ENCODE measurements at places on chromosomes 3 and 15.

- no peak for DNase-seq
Measured at GRCh38 chr3:5489536-5489935, 302.0 kb downstream of the EDEM1 start.

DNA sequence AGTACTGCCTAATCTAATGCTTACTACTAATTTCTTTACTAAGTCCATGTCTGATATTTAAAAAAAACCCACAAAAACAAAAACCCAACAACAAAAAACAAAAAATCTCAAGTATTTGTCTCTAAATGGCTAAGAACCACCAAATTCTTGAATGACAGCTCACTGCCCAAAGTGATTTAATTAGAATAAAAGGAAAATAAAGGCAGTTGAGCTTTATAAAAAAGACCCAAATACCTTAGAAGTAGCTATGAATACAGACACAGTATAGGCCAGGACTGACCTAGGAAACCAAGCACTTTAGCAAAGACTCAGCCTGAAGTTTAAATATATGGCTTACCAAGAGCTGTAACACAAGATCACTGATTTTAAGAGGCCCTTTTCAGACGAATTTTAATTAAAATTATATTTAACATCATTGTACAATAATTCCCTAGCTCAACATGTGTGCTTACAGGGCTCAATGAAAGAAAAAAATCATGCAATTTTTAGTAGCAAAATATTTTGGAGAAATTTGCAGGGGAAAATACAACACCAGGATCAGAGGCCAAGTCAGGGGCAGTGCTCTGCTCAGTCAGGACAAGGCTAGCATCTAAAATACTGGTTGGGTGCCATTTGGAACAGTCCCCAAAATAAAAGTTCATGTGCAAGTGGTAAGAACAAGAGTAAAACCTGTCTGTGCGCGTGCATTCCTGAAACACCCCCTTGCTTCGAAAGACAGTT lies 24.8 kb downstream of the UQCC5 start:
- DNase-seq = no peak

DNA sequence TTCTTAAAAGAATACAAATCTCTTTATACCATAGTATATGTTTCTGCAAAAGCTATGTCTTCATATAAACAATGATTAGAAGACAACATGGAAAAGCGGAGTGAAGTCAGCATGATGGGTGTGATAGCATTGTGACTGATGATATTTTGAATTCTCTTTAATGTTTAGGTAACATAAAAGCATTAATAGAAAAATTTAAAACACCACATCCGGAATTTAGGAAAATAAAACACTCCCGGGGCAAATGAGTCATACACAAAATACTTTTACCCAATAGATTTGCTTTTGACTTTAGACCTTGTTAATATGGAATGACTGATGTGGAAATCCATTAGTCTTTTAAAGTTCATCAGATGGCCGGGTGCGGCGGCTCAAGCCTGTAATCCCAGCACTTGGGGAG lies 134.7 kb downstream of the P3H2 start:
- no peak for DNase-seq

- DNase-seq = no peak
Measured at GRCh38 chr3:139803294-139803693, 125.5 kb upstream of the NMNAT3 start.

GRCh38 chr3:167084545-167084944 lies 295.6 kb downstream of the ZBBX start:
- DNase-seq = no peak

- peak; percentile 96 for DNase-seq
Measured at GRCh38 chr15:34969340-34970097, at the start of gene AQR. Gene AQR (minus strand): TSS chr15:34969742. CDS start chr15:34969613, 129 bp downstream.

DNA sequence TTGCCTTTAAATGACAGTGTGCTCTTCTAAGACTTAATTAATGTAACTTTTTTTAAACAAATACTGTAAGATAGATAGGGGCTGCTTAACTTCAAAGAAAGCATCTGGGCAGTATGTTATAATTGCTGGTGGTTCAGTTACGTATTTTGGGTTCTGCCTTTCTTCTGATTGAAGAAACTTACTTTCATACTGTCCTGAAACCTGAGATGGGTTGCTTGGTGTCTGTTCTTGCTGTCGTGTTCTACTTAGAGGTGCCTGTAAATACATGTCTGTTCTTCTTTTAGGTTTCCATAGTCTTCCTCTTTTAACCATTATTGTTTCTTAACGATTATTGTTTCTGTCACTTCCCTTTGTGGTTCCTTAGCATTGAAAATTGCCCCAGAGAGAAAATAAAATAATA lies 297.7 kb upstream of the CHRM5 start:
- DNase-seq = no peak

GRCh38 chr3:42387802-42388651 lies 22.4 kb downstream of the LYZL4 start:
- no peak for DNase-seq

- DNase-seq = no peak
Measured at GRCh38 chr3:129360171-129360611, 68.2 kb downstream of the EFCAB12 start.

- no peak for DNase-seq
Measured at GRCh38 chr3:15601399-15602145, at the start of the genes BTD and HACL1. Gene BTD (plus strand): TSS chr3:15601745. CDS start chr3:15635440, 33,695 bp downstream. Gene HACL1 (minus strand): TSS chr3:15601569. CDS start chr3:15601463, 106 bp downstream.

DNA sequence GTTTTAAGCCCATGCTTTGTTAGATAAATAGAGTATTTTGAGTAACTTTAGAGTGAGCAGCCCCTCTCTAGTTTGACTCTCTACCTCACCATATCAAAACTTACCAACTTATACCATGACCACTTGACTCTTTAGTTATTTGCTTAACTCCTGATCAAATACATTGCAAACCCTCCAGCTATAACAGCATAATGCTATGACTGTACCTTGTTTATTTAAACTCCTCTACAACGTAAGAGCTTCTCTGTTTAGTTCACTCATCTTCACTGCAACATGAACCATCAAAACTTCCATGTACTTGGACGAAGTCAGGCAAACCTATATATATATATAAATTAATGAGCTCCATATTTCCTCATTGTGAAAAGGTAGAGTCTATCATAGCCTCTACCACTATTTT lies 218.2 kb downstream of the DPH6 start:
- no peak for DNase-seq

- no peak for DNase-seq
Measured at GRCh38 chr3:46351646-46352045, 2.3 kb upstream of the CCR2 start.

DNA sequence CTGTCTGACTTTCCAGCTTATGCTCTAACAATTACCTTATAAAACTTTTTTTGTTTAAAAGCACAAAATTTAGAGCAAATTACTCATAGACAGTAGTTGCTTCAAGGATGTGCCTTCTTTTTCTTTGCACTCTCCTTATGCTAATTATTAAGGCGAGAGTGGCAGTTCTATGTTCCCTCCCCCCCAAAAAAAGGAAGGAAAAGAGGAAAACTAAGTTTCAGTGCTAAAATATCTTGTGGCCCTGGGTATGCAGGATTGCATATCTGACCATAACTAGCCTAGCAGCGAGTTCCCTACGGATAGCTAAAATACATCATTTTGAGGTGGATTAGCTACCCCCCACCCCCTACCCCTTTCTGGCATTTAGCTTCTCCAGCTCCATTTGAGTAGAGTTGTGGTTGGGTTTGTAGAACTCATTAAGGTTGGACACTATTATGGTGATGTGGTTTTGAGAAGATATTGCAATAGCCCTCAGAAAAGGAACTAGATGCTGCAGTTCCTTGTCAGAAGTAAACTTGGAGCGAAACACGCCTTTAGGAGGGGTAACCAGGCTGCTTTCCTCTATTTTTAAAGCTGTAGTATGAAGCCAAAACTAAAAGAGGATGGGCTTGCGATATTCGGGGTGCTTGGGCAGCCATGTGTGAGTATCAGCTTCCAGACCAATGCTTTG lies 174.6 kb downstream of the AKAP13 start:
- DNase-seq = no peak

GRCh38 chr15:30919877-30920550 lies 16.3 kb downstream of the FAN1 start:
- DNase-seq = no peak

GRCh38 chr3:157405457-157405856 lies 31.2 kb upstream of the PTX3 start:
- DNase-seq = no peak

DNA sequence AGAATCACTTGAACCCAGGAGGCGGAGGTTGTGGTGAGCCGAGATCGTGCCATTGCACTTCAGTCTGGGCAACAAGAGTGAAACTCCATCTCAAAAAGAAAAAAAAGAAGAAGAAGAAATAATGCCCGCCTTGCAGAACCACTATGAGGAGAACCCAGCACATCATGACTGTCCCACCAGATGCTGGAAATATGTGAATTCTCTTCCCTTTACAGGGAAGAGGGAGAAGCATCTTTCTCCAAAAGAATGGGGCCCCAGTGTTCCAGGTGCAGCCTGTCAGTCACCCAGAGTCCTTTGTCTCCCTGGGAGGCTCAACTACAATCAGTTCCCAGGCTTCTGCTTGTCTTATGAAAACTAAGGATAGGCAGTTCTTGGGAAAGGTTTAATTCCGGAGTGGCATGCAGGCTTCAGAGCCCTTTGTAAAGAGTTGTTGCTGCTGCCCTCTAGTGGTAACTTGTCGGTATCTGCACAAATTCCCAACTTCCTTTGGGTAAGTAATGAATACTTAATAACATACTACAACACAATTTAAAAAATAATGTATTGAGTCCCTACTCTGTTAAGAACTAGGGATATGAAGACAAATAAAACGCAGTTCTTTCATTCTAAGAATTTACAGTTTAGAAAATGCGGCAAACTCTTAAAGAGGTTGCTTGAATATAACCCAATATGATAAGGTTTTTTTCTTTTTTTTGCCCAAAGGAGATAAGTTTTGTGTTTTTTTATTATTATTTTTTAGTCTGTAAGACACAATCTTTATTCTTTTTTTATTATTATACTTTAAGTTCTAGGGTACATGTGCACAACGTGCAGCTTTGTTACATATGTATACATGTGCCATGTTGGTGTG lies 18.6 kb upstream of the TICRR start:
- DNase-seq = peak; percentile 42
